ENCODE measurements at places on chromosomes 5 and 9.

- peak; percentile 37 for DNase-seq
Measured at GRCh38 chr5:6780802-6781391, 67.7 kb downstream of the TENT4A start.

- no peak for DNase-seq
Measured at GRCh38 chr5:161847447-161847846, 473 bp upstream of the GABRA1 start.

GRCh38 chr9:108972626-108973209, 38.5 kb downstream of the ABITRAM start:
- no peak for DNase-seq

DNA sequence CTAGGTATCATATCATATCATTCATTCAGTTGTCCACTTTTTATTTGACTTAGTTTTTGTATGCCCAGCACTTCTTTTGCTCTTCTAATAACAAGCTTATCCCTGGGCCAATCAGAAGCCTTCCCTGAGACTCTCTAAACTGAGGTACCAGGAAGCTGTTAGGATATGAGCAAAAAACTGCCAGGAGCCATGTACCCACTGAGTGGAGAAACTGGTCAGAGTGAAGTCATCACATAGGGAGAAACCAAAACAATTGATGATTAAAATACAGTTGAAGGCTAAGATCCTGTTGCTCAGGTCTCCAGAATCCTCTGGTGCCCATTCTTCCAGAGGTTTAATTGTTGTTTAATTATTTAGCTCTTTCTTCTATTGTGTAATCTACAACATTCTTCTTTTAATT, 120.2 kb downstream of the KIAA0825 start:
- DNase-seq: no peak

DNA sequence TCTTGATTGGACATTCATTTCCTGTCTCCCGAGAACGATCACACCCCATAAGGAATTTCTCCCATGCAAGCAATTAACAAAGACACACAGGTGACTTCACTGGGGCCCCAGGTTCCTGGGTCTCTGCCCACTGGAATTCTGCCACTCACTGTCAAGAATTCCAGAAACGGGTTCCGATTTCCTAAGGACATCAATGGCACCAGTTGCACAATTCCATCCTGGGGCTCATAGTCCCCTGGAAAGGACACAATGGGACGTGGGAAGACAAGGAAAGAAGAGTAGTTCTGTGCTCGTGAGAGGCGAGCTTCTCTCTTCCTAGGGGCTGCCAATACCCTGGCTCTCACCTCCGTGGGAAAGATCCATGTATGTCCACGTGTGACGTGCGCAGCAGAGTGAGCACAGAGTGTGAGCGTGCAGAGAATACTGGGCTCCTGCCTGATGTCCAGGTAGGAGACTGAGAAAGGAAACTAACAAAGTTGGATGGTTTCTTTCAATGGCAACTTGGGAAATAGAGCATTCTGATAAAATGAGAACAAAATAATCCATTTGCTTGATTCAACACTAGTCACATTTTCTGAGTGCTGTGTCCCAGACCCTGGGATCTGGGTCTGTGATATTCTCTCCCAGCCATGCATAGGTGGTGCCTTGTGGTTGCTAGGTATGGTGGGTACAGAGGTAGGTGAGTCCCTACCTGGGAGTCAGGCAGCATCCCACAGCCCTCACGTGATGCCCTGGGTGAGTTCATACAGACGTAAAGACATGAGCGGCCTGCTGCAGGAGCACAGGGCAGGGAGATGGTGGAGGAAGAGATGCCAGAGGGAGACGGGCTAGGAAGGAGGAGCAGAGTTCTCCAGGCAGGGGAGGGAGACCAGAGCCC, 159.8 kb downstream of the COL23A1 start:
- no peak for DNase-seq

GRCh38 chr9:134735441-134736175, 94.0 kb downstream of the COL5A1 start:
- no peak for DNase-seq

DNA sequence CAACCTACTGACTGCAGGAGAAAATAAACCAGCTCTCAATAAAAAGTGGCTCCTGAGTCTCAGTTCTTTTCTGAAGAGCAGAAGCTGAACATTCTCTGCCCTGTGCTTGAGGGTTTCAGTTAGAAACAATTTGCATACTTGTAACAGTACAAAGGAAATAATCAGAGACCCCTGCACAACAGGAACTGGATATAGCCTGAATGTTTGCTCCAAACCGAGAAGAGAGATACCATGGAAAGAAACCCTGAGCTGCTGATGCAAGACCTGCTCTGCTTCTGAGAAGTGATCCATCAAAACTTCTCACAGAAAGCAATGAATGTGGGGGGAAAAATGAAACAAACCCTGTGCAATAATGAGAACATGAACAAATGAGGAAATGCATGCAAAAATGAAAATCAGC, 592.9 kb downstream of the SEMA5A start:
- DNase-seq: no peak

GRCh38 chr5:4576161-4576748, 563.9 kb upstream of the ADAMTS16 start:
- no peak for DNase-seq

- peak; percentile 85 for DNase-seq
Measured at GRCh38 chr5:154467655-154468354, 10.2 kb downstream of the HAND1 start.

DNA sequence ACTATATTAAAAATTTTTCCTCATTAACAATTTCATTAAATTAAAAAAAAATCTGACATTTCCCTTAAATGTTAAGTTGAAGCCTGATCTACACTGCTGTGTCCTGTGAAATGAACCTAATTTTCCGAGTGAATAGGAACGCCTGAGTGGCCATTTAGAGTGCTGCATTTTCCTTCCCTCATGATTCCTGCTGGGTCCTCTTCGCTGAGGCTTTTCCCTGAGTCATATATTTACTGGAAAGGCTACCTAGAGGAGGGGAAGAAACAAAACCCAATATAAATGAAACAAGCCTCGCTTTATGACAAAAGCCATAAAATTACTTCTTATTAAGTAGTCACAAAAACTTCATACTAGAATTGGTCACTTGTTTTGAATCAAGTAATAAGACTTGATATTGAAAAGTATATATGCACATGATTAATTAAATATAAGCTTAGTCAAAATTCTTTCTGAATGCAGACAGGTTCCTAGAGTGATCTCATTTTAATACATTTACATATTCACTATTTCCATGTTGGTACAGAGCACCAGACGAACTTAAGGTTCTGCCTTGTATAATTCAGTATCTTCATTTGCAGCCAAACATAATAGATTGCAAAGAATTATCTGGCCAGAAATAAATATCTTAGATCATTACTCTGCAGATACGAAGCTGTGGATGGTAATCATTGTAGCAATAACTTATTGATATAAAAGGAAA, 6.3 kb upstream of the ISCA1 start:
- DNase-seq: no peak

DNA sequence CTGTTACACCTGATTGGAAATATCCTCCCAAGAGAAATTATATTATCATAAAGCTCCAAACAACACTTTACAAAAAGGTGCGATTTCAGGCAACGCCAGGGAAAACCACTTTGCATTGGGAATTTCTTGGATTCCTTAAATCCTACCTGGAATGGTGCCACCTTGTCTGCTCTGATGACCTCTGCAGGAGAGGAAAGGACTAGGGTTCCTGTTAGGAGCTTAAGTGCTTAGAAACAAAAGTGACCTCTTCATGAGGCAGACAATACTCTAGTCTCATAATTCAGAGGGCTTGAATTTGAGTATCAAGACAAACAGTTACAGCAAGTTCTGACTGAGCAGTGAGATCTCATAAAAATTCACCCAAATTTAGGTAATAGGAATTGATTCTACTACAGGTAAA, 33.9 kb upstream of the GLIS3 start:
- no peak for DNase-seq

DNA sequence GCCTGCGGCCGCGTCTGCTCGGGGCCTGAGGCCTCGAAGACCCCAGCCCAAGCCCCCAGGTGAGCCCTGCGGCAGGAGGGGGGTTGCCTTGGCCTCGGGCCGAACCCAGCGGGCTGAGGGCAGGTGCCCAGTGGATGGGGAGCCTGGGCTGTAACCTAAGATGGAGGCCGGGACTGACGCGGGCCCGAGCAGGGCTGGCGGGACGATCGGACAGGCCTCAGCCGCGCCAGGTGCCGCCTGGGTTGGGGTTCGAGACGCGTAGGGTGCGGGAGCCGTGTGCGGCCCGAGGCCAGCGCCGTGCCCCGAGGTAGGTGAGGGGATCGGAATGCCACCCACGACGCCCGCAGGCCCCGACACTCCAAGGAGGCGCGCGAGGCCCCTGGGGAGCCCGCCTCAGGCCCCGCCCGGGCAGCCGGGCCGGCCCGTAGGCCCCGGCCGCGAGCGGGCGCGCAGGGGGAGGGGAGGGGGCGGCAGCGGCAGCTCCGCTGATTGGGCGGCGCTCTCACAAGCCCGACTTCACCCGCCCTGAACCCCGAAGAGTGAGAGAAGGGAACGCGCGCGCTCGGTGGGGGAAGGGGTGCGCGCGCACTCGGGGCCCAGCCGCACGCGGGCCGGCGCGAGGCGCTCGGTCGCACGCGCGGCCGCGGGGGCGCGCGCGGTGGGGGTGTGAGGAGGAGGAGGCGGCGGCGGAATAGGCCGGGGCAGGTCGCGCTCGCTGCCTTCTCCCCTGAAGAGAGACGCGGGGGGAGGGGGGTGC, at the start of gene NSD1:
Gene NSD1, plus strand, starts transcription at position 678 of the 757 bp plus-strand sequence. CDS start 1,331 bp downstream, outside the sequence.
- DNase-seq: peak; percentile 92

GRCh38 chr9:89608641-89609335, 4.0 kb downstream of the GADD45G start:
- no peak for DNase-seq

DNA sequence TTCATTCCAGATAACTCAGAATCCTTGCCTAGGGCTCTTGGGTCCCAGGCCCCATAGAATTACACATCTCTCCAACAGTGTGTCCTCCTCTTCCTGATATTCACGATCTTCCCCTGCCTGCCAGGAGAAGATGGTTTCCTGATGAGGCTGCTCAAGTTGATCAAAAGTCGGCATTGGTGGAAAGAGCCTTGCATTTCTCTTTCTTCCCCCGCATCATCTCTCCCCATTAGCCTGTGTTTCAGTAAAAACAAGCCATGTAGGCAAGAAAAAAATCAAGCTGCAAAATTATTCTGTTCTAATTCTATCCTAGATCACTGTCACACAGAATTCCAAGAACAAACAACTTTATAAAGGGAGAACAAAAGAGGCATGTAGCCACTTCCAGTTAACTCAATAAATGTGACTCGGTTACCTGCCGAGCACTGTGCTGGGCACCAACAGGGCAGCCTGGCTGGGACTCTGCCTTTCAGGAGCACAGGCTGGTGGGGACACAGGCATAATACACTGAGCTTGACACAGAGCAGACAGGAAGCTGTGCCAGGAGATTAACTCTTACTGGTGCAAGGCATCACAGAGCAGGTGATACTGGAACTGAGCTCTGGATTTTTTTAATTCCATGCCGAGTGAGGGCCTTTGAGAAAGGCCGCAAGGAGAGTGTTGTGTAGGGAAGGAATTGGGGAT, 25.6 kb downstream of the TMOD1 start:
- DNase-seq: no peak

DNA sequence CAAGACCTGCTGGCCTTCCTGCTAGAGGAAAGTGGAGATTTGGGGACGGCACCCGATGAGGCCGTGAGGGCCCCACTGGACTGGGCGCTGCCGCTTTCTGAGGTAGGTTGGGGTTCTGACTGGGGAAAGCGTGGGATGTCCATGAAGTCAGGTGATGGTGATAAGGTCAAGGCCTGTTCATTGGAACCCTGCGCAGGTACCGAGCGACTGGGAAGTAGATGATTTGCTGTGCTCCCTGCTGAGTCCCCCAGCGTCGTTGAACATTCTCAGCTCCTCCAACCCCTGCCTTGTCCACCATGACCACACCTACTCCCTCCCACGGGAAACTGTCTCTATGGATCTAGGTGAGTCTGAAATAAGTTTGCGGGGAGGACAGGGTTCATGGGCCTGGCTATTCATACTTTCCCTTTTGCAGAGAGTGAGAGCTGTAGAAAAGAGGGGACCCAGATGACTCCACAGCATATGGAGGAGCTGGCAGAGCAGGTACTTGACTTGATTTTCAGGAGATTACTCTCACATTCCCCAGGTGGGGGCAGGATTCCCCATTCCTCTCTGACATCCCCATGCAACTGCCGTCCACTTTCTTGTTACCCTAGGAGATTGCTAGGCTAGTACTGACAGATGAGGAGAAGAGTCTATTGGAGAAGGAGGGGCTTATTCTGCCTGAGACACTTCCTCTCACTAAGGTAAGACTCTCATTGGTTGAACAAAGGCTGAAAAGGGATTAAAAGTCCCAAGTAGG, 505 bp downstream of the CREB3 start:
- DNase-seq: peak; percentile 59

- DNase-seq: no peak
Measured at GRCh38 chr9:79719021-79719420, 147.3 kb downstream of the TLE4 start.

DNA sequence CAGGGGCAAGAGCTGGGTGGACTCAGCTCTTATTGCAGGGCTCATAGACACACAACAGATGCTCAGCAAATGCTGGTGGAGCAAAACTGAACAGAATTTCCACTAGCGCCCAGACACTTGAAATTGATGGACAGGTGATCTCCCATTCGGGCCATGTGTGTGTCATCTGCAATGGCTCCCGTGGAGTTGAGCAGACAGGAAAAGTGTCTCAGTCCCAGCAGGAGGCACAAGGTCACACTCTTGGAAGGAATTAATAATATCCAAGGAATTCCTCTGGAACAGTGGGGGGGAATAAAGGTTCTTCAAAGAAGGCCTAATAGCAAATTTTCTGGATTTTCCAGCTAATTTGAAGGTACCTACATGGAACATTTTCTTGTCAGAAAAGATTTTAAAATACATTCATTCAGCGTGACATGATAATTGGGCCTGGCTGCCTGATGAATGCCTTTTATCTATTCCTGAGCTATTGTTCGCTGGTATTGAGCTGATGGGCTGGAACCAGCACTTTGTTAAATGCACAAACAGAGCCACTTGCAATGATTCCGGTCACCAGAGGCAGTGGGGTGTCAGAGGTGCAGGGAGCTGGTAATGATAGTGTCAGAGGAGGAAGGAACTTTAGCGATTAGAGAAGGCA, 31.5 kb upstream of the ALDH1B1 start:
- no peak for DNase-seq

DNA sequence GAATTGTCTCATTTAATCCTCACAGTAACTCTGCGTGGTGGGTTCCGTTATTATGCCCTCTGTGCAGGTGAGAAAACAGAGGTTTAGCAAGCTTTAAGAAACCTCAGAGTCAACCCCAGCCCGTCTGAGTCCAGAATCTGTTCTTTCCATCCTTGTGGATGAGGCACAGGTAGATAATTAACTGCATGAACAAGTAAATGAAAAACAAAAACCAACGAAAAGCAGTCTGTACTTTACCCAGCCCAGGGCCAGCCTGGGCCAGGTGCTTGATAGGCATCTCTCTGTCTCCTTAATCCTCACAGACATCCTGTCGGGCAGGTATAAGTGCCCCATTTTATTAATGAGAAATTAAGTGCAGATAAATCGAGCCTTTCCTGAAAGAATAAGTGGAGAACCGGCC, 25.3 kb upstream of the CXCL14 start:
- DNase-seq: no peak

- no peak for DNase-seq
Measured at GRCh38 chr5:125815-126214, 33.8 kb downstream of the PLEKHG4B start.
